ENCODE measurements at places on chromosomes 7 and 10.

DNA sequence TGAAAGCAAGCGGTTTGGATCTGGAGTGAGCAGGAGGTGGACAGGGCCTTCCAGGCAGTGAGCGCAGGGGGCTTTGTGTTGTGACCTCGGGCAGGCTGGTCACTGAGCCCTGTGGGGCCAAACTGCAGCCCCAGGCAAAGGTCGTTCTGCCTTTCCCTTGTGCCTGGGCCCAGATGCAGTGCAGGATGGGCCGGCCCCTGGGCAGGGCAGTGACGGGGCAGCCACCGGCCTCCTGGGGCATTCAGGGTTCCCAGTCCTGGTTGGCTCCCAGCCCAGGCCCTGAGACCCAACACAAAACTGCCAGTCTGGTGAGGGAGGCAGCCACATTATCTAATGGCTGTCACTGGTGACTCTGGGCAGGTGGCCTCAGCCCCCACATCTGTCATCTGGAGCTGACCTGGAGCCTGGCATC, 7.1 kb downstream of the ARPC1B start:
- DNase-seq = no peak

DNA sequence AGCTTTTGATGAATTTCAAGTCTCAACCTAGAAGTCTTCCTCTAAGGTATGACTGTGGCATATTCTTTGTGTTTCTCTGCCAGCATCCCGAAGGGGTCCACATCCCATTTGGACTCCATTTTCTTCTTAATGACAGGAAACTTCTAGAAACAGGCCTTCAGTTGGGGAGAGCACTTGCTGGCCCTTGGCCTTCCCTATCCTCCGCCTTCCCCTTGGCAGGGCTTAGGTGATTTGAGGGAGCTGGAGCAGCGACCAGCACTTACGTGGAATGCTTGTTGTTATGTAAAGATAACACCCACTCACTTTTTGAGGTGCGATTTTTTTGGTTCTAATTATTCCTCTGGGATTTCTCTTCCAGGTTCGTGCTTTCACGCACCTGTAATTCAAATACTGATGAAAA, 42.9 kb upstream of the ZNF716 start:
- no peak for DNase-seq

GRCh38 chr10:72315611-72316385, 38.9 kb downstream of the DNAJB12 start:
- no peak for DNase-seq

DNA sequence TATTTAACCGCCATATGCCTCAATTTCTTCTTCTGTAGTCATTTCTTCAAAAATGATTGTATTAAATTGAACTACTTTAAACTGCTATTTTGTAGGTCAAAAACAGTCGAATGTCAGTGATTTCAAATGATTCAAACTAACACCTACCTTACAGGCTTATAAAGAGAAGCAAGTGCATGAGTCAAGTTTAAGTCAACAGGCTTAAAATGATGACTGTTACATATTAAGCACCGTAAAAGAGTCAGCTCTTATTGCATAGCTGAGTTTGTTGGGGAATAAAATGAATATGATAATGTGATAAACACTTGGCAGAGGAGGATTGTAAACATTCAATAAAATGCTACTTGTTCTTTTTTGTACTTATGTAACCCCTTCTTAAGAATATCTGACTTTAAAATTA, 90.1 kb upstream of the ANKRD1 start:
- DNase-seq = no peak

GRCh38 chr7:114416129-114416990, 1.7 kb downstream of the FOXP2 start:
- DNase-seq = no peak

- no peak for DNase-seq
Measured at GRCh38 chr10:71015674-71016073, 127.3 kb upstream of the PCBD1 start.

DNA sequence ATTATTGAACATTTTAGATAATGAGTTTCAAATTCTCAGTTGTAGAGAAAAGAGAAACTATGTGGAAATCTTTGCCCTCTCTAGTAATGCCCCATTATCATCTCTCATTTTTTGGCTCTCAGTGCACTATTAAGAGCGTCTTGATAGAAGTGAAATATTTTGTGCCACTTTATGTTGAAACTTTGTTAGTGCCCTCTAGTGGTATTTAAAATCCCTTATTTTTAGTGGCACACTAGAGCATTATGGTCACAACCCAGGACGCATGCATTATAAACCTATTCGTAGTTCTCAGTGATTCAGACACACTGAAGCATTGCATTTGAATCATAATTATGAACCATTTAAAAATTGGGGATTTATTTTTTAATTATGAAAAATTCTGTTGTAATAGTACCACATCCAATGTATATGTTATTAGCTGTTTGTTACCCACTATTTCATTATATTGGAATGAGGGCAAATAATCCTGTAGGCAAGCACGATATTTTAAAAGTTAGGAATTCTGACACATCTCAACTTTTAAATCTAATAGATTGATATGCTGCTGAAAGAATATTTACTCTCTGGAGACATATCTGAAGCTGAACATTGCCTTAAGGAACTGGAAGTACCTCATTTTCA, 21.9 kb downstream of the PDCD4 start:
- no peak for DNase-seq

DNA sequence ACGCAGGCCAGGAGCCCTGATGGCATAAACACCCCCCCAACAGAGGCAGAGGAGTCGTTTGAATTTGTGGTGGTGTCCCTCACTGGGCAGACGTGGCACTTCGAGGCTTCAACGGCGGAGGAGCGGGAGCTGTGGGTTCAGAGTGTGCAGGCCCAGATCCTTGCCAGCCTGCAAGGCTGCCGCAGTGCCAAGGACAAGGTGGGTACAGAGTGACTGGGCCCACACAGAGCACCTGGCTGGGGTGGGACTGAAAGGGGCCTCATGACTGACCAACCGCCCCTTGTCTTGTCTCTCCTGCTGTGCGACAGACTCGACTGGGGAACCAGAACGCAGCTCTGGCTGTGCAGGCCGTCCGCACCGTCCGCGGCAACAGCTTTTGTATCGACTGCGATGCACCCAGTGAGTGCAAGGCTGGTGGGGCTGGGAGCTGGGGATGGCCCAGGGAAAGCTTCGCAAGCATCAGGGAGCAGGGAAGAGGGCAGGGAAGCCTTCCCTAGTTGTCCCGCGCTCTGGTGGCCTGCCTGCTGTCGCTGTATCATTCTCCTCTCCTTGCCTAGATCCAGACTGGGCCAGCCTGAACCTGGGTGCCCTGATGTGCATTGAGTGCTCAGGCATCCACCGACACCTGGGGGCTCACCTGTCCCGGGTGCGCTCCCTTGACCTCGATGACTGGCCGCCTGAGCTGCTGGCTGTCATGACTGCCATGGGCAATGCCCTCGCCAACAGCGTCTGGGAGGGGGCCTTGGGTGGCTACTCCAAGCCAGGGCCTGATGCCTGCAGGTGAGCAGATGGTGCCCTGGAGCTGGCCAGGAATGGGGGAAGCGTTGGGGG, 25.4 kb downstream of the GBX1 start:
- peak; percentile 47 for DNase-seq

DNA sequence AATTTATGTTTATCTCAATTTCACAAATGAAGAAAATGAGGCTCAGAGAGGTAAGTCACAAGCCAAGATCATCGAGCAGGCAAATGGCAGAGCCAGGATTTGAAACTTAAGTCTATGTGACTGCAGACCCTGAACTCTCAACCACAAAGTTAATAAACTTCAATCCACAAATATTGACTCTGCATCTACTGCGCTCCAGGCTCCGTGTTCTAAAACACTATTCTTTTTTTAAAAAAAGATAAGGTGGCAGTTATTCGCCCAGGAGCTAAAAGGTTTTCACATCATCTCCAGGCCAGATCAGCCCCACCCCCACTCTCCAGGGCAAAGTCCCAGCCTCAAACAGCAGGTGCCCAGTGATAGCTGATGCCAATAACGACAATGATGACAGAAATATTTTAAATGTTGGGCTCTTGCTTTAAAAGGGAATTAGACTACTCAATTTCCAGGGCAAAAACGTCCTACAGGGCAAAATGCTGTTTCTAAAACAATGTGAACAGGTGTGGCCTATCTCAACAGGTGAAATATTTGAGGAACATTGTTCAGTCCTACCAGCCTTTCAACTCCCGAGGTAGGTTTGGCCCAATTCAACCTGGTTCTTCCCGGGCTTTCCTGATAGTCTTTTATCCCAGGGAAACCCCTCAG, 85.2 kb downstream of the SORBS1 start:
- no peak for DNase-seq

GRCh38 chr7:28549998-28550397, 137.7 kb downstream of the CREB5 start:
- no peak for DNase-seq

DNA sequence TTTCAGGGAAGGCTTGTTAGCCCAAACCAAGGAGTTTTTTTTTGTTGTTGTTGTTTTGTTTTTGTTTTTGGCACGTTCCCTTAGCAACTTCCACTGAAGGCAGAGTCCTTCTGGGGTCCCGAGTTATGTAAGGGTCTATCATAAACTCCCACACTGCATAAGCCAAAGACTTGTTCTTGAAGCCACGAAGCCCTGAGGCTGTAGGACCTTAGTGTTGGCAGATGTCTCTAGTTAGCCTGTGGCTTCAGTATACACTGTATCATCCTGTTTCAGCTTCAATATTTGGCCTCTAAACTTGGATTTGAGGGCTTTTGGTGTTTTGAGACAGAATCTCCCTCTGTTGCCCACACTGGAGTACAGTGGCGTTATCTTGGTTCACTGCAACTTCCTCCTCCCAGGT, 13.6 kb downstream of the KPNA7 start:
- no peak for DNase-seq

DNA sequence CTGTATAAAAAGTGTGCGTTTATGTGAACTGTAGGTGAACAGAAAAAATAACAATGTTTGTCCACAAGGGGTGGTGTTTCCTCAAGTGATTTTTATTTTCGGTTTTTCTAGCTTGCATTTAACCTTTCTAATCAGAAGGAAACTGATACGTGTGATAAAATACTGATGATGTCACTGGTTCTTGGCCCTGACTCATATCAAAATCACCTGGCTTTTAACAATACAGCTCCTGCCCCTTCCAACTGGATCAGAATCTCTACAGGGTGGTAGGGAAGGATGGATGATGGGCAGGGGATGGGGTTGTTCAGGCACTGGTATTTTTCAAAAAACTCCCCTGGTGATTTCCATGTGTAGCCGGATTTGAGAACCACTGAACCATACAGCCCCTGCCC, 10.9 kb downstream of the NPFFR1 start:
- DNase-seq = no peak

DNA sequence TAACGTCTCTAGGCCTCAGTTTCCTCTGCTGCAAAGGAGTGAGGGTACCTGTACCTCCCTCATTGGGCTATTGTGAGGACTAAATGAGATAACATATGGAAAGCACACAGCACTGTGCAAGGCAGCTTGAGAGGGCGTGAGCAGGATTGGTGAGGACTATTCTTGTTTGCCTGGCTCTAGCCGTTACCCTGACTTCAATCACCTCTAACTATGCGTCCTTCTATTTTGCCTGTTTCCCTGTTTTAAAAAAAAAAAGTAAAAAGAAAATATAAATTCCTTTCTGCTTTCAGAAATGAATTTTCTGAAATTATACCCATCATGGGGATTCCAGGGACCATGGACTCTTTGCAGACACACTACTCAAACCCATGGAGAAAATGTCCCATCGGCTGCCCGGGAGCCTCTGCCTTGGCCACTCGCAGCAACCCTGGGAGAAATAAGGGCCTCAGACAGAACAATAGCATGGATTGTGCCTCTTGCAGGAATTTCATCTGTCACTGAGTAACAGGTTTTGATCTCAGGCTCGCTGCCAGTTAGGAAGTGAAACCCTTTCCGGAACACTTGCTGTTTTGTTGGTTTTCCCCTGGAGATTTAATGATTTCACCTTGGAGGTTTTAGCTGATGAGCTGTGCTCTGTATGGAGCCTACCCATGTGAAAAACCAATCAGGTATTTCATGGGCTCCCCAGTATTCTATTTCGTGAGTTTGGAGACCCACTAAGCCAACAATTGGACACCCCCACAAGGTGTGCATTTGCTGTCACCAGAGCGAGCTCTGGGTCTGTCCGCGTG, 55.6 kb downstream of the STEAP1B start:
- no peak for DNase-seq

- DNase-seq = no peak
Measured at GRCh38 chr10:122271076-122271475, at the start of gene BTBD16. TSS of gene BTBD16 (plus strand) at chr10:122271296. CDS start at chr10:122275082, 3,786 bp downstream.

GRCh38 chr7:33964417-33965182, 59.3 kb downstream of the BMPER start:
- no peak for DNase-seq

DNA sequence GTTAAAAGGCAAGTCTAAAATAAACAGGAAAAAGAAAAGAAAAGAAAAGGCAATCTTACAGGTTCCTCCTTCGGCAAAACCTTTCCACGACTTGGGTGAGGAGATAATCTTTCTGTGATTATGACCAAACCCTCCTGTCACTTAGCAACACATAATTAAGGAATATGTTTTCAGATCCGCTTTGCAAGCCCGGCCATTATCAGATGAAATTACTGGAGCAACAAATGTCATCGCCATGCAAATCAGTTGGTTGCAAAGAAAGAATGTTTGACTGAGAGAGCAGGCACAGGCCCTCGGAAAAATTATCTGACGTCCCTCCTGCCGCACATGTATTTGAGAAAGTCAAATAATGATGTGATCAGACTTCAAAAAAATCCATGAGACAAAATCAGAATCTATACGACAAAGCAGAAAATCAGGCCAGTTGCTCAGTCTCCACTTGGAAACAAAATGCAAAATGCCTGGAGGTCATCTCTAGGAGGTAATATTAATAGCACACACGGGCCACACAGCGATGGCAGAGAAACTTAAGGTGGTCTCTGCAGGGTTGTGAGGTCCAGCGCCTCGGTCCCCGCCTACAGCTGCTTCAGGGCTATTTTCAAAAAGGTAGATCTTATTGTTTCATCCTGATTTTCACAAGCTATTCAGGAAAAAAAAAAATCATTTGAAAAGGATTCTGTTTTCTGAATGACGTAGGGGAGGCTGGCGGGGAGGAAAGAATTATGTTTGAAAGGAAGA, 82.7 kb downstream of the ZRANB1 start:
- no peak for DNase-seq

- DNase-seq = no peak
Measured at GRCh38 chr10:21181451-21181850, 284.3 kb upstream of the NEBL start.

GRCh38 chr10:5344746-5345145, 20.0 kb upstream of the UCN3 start:
- no peak for DNase-seq

DNA sequence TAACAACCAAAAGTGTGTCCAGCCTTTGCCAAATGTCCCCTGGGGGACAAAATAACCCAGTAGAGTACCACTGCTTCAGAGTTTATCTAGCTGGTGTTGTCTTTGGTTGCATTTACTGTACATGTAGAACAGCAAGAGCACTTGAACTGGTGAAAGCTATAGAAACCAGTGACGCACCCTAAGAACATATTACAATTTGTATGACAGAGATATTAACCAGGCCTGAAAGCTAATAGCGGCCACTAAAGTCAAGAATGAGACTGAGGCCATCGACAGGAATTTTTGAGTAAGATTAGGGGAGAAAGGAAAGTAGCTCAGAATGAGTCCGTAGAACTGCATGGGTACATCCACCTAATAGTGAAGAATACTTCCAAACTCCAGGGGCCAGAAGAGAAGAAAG, 236.2 kb downstream of the MTERF1 start:
- DNase-seq = no peak
